Activated CD8-positive, alpha-beta T cell treated with anti-CD3 and anti-CD28 coated beads, Interleukin-2, amount 10 ng/mL, durations not matched to agents 7 days and 5 days (primary cell): ENCODE measurements at places on chromosomes 4 and X. TPM values are rescaled to one million over a fixed set of nuclear protein-coding genes. Genes with fewer than 3 reads are reported as not detected.

CSAG2 gene
- total RNA-seq = not detected

ZNF718 gene
- 12.4 TPM for total RNA-seq

CENPU gene
- total RNA-seq = 58.7 TPM

MMRN1 gene
- 0.63 TPM for total RNA-seq

CFAP299 gene
- total RNA-seq = not detected

PPP4R3C gene
- not detected for total RNA-seq

DNA sequence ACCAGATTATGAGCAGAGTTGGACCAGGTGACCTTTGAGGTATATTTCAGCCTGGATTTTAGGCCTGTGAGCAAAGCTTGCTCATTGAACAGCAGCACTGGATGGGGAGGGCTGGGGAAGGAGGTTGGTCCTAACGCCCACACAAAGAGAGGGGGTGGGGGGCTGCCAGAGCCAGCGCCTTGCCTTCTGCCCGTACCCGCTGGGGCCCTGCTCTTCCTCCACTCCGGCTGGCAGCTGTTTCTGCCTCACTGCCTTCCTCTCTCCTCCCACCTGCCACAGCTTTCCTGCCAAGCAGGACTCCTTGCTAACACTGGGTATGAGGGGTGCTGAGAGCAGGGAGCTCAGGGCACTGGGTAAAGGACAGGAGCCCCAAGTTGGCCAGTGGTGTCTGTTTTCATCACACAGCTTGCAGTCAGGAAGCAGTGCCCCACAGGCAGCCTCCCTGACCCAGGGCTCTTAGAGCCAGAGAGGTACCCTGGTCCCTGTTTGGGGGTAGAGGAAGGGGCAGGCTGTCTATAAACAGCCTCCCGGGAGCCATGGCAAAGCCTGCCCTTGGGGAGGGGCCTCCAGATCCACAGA lies 6.1 kb downstream of the NALF2 start:
- H3K4me3 ChIP-seq = no peak overlapping the region
- peaks cover 14% of the 10 kb centered on the region for H3K27me3 ChIP-seq
- H3K4me1 ChIP-seq = peaks cover 2% of the 10 kb centered on the region
- no peaks in the 10 kb centered on the region for H3K36me3 ChIP-seq
- no peak for DNase-seq

- no peak for DNase-seq
- H3K36me3 ChIP-seq = no peaks in the 10 kb centered on the region
- H3K27ac ChIP-seq = no peak overlapping the region
- H3K4me1 ChIP-seq = no peaks in the 10 kb centered on the region
Observed at GRCh38 chr4:47639531-47639930, 154.5 kb downstream of the ATP10D start.

DNA sequence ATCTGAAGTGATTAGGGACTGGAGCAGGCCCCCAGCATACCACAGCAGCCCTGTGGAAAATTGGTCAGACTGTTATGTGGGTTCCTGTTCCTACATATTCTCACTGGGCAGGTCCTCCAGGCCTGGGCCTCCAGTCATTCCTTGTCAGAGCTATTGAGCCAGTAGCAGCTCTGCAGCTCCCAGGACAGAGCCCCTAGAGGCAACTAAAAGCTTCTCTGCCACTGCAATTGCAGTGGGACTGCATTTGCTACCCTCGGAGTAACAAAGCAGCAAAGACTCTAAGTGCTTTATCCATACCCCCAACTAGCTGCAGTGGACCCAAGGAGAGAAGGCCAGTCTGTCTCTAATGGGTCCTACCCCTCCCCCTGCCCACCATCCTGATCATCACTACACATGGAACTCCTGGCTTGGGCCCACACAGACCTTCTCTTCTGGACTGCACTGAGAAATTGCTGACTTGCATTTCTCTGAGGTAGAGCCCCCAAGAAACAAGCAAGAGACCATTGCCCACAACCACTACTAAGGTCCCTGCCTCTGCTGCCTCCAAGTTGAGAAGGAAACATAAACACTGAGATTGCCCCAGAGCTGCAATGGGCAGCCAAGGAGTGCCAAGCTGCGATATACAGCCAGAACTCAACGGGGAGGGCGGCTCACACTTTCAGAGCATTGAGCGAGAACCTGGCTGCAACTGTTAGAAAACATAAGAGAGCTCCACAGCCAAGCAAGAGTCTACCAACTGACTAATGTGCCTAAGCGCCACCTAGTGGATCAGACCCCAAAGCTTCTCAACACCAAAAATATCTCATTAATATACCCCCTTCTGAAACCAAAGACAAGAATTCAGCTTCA lies 738.7 kb upstream of the NDST4 start:
- H3K4me1 ChIP-seq = no peaks in the 10 kb centered on the region
- no peaks in the 10 kb centered on the region for H3K36me3 ChIP-seq
- no peaks in the 10 kb centered on the region for H3K27me3 ChIP-seq
- DNase-seq = peak; percentile 35

DNA sequence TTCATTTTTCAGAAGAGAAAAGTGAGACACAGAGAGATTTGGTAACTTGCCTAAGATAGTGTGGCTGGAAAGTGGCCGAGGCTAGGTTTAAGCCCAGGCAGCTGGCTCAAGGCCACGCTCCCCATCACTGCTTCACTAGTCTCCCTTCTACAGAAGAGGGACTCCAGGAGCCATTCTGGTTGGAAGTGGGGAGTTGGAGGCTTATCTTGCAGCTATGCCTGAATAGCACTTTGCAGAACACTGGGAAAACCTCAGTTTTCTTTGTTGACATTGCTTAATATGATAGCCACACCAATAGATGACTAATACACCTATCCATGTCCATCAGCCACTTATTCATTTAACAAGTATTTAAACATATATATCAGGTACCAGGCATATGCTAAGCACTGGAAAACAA lies 18.5 kb downstream of the LRRC66 start:
- H3K4me3 ChIP-seq = no peak overlapping the region
- H3K27me3 ChIP-seq = no peaks in the 10 kb centered on the region
- H3K27ac ChIP-seq = no peak overlapping the region
- no peak for DNase-seq
- H3K36me3 ChIP-seq = no peaks in the 10 kb centered on the region

GRCh38 chrX:39367416-39367815 lies 566.2 kb downstream of the MID1IP1 start:
- no peak overlapping the region for H3K4me3 ChIP-seq
- no peak overlapping the region for H3K27ac ChIP-seq
- no peaks in the 10 kb centered on the region for H3K4me1 ChIP-seq

GRCh38 chrX:17931855-17932254 lies 70.8 kb upstream of the RAI2 start:
- H3K4me1 ChIP-seq = no peaks in the 10 kb centered on the region
- no peak overlapping the region for H3K27ac ChIP-seq
- no peaks in the 10 kb centered on the region for H3K36me3 ChIP-seq
- no peak overlapping the region for H3K4me3 ChIP-seq
- no peak for DNase-seq

DNA sequence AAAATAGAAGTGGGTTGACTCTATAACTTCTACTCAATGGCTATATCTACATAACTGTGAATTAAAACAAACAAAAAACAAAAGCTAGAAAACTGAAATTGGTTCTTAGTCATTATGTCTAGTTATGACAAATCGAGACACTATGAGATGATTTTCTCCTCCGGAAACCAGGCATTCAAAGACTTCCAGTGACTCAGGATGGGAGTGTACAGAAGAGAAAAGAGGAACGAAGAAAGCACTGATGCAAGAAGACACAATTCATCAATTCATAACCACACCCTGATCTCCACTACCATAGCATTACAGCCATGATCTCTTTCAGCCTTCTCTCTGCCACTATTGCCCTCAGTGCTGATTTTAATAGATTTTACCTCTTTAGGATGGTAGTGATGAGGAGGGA lies 253.6 kb downstream of the CBLL2 start:
- H3K36me3 ChIP-seq = no peaks in the 10 kb centered on the region
- no peak for DNase-seq
- H3K27ac ChIP-seq = no peak overlapping the region
- no peak overlapping the region for H3K4me3 ChIP-seq
- H3K27me3 ChIP-seq = no peaks in the 10 kb centered on the region
- H3K4me1 ChIP-seq = no peaks in the 10 kb centered on the region

DNA sequence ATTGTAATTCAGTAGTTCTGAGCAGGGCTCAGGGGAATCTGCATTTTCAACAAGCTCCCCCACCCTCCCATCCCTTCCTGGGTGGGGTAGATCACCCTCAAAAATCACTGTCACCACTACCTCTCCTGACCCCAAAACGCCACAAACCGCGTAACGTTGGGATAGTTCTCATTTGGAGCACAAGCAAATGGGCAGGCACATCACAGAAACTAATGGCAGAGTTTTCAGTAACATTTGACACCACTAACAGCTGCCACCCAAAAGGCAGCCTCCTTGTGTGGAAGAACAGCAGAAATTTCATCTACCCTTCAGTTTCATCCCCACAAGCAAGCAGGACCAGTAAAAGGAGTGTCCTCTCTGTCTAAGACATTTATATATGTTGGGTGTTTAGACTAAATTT lies 132.7 kb downstream of the PALLD start:
- no peak overlapping the region for H3K4me3 ChIP-seq
- H3K27me3 ChIP-seq = peaks cover 50% of the 10 kb centered on the region
- H3K36me3 ChIP-seq = no peaks in the 10 kb centered on the region
- H3K27ac ChIP-seq = no peak overlapping the region

DNA sequence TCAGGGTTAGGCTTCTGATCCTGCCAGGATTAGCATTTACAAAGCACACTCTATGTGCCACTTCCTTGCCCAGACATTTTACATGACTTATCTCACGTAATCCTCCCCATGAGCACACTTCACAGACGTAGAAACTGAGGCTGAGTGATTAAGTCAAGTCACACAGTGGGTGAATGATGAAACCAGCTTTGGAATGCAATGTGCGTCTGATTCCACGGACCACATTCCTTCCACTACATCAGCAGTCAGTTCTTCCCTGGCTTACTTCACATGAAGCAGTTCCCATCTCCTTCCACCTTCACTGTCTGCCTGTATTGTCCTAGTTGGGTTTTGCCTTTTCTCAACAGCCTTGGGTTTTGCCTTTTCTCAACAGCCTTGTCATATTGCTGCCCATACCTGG lies 134.3 kb upstream of the PPARGC1A start:
- no peaks in the 10 kb centered on the region for H3K4me1 ChIP-seq
- H3K36me3 ChIP-seq = no peaks in the 10 kb centered on the region
- DNase-seq = no peak
- no peak overlapping the region for H3K27ac ChIP-seq

GRCh38 chr4:61200187-61200915 lies at the start of gene ADGRL3:
TSS of gene ADGRL3 (plus strand) at chr4:61200326.
- DNase-seq = no peak
- peaks cover 2% of the 10 kb centered on the region for H3K4me1 ChIP-seq
- no peak within 1 kb of the TSS for H3K4me3 ChIP-seq
- no peak within 1 kb of the TSS for H3K27ac ChIP-seq
- H3K36me3 ChIP-seq = peaks cover 5% of the 10 kb centered on the region

- H3K4me3 ChIP-seq = no peak overlapping the region
- H3K27me3 ChIP-seq = peaks cover 6% of the 10 kb centered on the region
- DNase-seq = no peak
- H3K4me1 ChIP-seq = peaks cover 35% of the 10 kb centered on the region
- H3K36me3 ChIP-seq = peaks cover 2% of the 10 kb centered on the region
- peak overlapping the region; percentile 37 for H3K27ac ChIP-seq
Observed at GRCh38 chr4:38162240-38162784, 202.1 kb downstream of the PTTG2 start.

DNA sequence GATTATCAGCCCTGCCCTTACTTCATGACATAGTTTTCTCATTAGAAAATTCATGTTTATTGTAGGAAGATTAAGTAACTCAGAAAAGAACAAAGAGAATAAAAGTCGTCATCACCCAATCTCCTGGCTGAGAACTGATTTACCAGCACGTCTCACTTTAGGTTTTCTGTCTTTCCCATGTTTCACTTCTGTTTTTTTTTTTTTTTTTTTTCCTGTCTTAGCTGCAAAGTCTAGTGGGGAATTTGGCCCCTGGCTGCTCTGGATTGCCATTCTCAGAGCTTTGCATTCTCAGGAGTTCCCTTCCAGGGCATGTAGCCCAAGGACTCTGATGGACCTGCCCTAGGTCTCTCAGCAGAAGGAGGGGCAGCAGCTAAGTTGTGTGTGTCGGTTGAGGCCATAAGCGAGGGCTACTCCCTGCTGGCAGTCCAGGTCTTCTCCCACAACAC lies 57.8 kb downstream of the TMEM131L start:
- H3K4me3 ChIP-seq = peak overlapping the region; percentile 70
- H3K36me3 ChIP-seq = peaks cover 55% of the 10 kb centered on the region
- DNase-seq = no peak

- no peaks in the 10 kb centered on the region for H3K36me3 ChIP-seq
Observed at GRCh38 chr4:13261486-13262257, 222.5 kb downstream of the RAB28 start.

DNA sequence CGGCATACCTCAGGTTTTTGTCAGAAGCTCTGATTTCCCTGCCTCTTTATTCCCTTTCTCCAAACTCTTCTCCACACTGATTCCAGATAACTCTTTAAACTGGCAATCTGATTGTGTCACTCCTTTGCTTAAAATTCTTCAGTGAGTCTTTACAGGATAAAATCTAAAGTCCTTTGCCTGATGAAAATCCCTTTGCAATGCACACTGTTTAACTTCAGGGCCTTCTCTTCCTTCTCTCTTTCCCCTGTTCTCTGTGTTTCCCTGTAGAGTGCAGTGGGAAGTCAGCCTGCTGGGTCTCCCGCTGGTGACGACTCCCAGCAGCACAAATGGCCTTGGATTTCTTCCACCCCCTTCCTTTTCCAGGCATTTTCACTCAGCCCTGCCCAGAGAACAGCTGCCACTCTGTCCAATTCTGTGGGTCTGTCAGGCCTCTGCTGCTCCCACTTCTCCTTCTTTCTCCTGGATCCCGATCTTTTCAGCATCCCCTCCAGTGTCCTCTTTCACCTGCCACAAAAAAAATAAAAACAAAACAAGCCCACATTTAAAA lies 189.9 kb upstream of the NWD2 start:
- DNase-seq = no peak
- H3K27me3 ChIP-seq = no peaks in the 10 kb centered on the region
- no peaks in the 10 kb centered on the region for H3K4me1 ChIP-seq
- no peak overlapping the region for H3K27ac ChIP-seq
- no peak overlapping the region for H3K4me3 ChIP-seq
- no peaks in the 10 kb centered on the region for H3K36me3 ChIP-seq

DNA sequence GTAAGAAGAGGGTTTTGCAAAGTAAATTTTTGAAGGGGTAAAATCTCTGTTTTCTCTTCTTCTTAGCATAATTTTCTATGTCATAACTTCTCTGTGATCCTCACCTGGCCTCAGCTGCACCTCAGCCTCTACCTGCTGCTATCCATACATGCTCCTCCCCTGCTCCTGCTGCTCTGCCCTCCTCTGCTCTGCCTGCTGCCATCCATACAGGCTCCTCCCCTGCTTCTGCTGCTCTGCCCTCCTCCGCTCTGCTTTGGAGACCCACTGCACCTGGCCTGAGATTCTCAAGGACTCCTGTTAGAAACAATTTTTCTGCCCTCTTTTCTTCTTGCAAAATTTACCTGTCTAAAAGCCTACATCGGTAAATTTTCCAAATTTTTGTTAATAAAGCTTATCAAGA lies 388.6 kb upstream of the PITX2 start:
- H3K36me3 ChIP-seq = no peaks in the 10 kb centered on the region
- no peaks in the 10 kb centered on the region for H3K27me3 ChIP-seq
- no peak overlapping the region for H3K4me3 ChIP-seq
- no peak for DNase-seq
